Suppressor macrophage treated with lipopolysaccharide for 1 hour (primary cell): ENCODE measurements at places on chromosomes 1 and 21.

- no peak for DNase-seq
Measured at GRCh38 chr1:205811660-205812059, 1.3 kb downstream of the SLC41A1 start.

- no peak for DNase-seq
Measured at GRCh38 chr1:177341773-177342172, 171.0 kb downstream of the BRINP2 start.

- no peak for DNase-seq
Measured at GRCh38 chr1:36641776-36642175, 159.1 kb upstream of the CSF3R start.

GRCh38 chr1:228510101-228510802 is 23.1 kb downstream of the RNF187 start:
- no peak for DNase-seq

DNA sequence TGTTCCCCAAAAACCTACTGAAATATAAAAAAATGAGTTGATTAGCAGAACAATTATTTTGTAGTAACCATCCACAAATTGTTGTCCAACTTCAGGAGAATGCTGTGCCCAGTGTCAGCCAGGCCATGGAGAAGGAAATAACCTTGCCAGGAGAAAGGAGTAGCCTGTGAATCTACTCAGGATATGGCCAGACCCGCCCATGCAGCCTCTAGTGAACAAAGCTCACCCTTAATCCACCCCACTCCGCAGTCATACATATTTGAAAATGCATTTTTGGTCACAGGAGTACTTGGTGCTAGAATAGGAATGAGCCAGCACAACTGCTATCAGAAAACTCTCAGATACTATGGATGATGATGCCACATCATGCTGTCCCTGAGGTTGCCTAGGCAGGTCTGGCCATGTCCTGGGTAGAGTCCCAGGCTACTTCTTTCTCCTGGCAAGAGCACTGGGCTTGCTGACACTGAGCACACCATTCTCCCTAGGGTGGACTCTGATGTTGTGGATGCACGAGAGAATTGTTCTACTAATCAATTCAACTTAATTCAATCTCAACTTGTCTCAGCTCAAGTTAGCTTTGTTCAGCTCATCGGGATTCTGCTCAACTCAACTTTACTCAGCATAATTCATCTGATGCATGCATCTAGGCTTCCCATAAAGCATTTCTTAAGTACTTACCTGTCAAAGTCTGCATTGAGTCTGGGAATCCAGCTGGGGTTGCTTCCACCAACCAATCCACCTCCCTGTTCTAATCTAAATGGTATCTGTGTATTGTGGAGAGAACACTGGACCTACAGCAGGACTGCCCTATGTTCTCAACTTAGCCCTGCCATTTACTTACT is 18.2 kb downstream of the STYXL2 start:
- DNase-seq = no peak

DNA sequence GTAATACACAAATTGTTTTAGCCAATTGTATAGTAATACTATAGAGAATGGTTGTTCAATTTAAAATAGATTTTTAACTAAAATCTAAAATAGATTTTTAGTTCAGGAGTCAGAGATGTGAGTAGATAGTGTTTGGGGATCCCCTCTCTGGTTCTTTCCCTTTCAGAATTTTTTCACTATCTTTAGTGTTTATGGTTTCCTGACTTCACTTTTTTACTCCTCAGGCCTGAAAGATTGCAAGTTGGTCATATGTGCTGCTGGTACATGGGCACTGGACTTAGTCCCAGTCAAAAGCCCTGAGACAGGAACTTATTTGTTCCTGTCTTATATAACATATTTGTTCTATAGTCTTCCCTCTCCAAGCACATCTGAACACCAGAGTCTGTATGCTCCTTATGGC is 96.8 kb upstream of the ATP1B1 start:
- DNase-seq = peak; percentile 19

DNA sequence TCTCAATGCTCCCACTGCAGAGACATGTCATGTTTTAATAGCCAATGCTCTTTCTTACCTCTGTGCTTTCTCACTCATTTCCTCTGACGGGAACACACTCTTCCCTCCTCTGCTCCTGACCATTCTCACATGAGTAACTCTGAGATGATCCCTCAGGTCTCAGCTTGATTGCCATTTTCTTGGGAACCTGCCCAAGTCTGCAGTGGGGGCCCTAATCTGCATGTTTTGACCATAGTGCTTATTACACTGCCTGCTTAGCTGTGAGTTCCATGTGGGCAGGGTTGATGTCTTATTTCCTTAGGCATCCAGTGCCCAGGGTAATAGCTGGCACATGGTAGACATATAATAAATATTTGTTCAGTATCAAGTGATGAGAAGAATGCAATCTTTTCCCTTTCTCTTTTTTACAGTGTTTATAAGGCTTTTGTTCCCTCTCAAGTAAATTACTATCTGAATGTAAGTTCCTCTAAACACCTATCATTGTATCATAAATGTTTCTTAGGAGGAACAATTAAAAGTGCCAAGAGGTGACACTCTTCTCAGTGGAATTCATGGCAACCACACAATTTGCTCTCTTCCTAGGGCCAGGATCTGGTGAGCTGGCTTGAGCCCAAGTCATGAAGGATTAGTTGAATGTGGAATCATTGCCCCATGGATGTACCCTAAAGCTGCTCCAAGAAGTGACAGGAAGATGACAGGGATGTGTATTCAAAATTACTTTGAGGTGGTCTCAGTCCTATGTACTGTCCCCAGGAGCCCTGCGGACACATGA is 485.4 kb upstream of the USP24 start:
- no peak for DNase-seq

DNA sequence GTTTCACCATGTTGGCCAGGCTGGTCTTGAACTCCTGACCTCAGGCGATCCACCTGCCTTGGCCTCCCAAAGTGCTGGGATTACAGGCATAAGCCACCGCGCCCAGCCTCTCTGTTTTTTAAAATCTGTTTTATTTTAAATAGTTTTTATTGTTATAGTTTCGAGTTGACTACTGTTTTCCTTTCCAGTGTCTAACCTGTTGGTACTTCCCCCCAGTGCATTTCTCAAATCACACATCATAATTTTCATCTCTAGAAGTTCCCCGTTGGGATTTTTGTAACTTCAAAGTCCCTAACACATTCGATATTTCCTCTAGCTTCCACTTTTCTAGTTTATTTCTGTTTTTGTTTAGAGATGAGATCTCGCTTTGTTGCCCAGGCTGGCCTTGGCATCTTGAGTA is 7.5 kb downstream of the HES4 start:
- DNase-seq = no peak

GRCh38 chr21:44724926-44725325 is 13.6 kb upstream of the TSPEAR start:
- DNase-seq = no peak

- no peak for DNase-seq
Measured at GRCh38 chr1:206000641-206001339, 2.4 kb downstream of the RAB7B start.

DNA sequence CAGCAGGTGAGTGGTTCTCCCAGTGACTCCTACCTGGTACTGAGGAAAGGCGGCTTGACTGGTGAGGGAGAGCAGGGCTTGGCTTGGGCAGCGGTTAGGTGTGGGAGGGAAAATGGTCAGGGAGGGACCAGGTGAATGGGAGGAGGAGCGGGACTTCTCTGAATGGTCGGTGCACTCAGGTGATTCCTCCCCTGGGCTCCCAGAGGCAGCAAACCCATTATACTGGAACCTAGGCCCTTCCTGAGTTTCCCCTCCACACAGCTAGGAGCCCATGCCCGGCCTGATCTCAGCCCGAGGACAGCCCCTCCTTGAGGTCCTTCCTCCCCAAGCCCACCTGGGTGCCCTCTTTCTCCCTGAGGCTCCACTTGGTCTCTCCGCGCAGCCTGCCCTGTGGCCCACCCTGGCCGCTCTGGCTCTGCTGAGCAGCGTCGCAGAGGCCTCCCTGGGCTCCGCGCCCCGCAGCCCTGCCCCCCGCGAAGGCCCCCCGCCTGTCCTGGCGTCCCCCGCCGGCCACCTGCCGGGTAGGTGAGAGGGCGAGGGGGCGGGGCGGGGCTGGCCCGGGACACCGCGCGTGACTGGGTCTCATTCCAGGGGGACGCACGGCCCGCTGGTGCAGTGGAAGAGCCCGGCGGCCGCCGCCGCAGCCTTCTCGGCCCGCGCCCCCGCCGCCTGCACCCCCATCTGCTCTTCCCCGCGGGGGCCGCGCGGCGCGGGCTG is 2.3 kb downstream of the ARTN start:
- no peak for DNase-seq

GRCh38 chr1:179228783-179229213 is 679 bp downstream of the ABL2 start:
- peak; percentile 53 for DNase-seq

- DNase-seq = no peak
Measured at GRCh38 chr1:205792481-205792881, 17.2 kb upstream of the RAB29 start.

GRCh38 chr1:156993426-156994147 is 52.0 kb downstream of the ARHGEF11 start:
- no peak for DNase-seq

- DNase-seq = no peak
Measured at GRCh38 chr1:208410409-208410808, 166.2 kb upstream of the PLXNA2 start.

- no peak for DNase-seq
Measured at GRCh38 chr21:34818662-34819158, 149.9 kb downstream of the CLIC6 start.

DNA sequence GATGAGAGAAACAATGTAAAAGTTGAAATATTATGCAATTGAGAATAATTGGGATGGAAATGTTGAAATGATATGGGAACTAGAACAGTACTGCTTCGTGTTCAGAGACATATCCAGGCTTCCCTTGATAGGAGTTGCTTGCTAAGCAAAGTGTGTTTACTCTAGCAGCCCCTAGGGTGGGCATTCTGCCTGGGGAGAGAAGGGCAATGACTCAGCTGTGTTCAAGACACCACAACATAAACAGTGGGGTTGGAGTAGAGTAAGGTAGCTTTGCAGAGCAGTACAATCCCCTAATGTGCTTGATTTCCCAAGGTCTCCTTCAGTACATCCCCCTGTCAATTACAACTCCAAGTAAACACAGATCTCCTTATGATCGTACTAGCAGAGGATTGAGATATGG is 4.8 kb upstream of the PCNX2 start:
- DNase-seq = no peak

GRCh38 chr1:165531021-165531420 is 12.8 kb upstream of the LRRC52 start:
- DNase-seq = no peak

DNA sequence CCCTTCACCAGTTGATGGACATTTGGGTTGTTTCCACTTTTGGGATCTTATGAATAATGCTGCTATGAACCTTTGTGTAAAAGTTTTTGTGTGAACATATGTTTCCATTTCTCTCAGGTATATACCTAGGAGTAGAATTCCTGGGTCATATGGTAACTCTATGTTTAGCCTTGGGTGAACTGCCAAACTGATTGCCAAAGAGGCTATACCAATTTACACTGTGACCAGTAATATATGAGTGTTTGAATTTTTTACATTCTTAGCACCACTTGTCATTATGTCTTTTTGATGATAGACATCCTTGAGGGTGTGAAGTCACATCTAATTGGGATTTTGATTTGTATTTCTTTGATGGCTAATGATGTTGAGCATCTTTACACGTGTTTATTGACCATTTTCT is 290.1 kb downstream of the DUSP10 start:
- no peak for DNase-seq

GRCh38 chr1:153503766-153504165 is 32.0 kb downstream of the S100A6 start:
- DNase-seq = no peak

DNA sequence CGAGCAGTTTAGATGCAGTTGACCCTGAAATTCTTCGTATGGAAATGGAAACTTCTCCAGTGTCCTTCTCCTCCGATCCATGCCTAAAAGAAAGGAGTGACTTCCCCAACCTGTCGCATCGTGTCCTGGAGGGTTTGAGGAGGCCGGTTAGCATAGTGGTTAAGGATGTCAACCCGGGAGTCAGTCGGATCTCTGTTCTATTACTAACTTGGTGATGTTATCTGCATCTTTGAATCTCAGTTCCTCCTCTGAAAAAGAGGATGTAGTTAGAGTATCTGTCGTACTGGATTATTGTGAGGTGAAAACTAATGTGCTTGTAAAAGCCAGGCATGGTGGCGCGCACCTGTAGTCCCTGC is 684 bp downstream of the ZBTB8B start:
- peak; percentile 31 for DNase-seq

DNA sequence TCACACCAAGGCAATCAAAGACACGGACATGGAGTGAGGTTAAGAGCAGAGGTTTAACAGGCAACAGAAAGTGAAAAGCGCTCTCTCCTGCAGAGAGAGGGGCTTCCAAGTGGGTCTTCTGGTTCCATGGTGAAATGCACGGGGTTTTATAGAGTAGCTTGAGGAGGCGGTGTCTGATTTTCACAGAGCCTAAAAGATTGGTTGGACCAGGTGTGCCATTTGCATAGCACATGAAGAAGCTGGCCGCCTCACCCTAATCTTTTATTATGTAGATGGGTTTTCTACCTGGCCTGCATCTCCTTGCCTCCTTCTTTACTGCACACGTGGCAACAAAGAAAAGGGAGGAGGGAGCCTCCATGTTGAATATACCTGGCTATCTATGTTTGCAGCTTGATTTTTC is 197.3 kb downstream of the RYR2 start:
- no peak for DNase-seq

DNA sequence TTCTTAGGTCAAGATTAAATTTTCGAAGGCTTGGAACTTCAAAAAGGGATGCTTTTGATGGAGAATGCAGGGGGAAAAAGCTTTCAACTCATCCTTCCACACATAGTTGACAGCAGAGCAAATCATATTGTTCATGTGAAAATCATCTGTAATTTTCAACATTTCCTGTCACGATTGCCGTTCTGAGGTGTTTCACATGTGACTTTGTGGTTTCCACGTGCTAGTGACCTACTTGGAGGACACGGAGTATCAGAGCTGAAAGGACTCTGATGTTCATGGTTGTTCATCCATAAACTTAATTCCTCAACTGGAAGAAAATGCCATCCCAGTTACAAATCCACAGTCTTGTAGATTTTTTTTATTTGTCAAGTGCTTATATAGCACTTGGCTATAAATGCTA is 79.1 kb downstream of the ZP4 start:
- DNase-seq = no peak

DNA sequence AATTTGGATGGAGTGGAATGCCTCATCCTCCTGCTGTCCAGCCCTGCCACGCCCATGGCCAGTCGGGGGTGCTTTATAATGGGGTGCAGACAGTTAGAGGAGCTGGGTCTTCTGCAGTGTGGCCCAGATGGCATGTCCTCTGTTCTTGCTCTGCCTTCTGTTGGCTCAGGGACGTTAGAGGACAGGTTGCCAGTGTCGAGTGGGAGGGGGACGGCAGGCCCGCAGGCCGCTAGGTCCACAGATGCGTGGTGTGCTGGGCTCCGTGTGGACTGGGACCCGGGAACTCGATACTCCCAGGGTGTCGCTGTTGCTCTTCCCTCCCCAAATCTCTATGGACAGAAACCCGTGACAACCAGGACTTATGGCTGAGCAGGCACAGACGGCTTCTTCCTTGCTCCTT is 33.3 kb downstream of the SIM2 start:
- DNase-seq = no peak
